ENCODE measurements at places on chromosomes 7 and 10.

DNA sequence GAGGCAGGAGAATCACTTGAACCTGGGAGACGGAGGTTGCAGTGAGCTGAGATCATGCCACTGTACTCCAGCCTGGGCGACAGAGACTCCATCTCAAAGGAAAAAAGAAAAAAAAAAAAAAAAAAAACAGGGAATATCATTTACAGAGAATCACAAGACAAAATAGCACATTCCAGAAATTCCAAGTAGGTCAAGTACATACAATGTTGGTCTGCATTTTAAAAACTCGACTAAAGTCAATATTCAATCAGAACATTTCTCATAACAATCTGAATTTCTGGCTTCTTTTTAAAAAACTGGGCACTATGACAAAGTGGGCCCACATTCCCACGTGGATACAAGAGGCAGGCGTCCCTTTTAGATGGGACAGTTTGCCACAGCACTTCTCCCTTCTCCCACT lies 12.8 kb downstream of the ZC3HAV1L start:
- DNase-seq = no peak

DNA sequence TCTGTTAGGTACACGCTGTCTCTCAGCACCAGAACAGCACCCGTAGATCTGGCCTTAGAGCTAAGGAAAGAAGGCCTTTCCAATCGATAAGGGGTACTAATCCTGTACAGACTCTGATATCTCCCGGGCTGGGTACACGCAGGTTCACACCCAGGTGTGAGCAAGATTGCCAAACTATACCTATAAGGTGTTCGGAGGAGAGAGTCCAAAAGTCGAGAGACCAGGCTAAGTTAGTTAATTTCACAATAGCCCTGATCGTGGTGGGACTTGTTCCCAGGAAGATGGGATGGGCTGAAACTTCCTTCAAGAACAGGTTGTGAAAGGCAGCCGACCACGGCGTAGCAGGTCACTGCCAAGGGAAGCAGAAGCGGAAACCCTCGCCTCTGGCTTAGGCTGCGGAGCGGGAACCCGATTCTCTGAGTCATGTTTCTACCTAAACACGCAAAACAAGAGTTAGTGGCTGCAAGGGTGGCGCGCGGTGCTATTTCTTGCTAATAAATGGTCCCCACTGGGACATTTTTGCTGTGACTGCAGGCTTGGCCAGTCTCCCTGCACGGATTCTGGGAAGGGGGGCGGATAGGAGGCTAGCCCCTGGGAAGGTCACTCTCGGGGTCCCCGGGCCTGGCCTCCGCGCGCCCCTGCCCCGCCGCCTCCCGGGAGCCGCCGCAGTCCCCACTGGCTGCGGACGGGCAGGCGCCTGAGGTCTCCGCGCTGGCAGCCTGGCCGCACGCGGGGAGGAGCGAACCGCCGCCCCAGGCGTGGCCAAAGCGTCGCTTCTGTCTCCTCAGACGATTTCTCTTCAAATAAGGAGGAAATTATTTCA lies 75.4 kb upstream of the PDSS1 start:
- DNase-seq = no peak

DNA sequence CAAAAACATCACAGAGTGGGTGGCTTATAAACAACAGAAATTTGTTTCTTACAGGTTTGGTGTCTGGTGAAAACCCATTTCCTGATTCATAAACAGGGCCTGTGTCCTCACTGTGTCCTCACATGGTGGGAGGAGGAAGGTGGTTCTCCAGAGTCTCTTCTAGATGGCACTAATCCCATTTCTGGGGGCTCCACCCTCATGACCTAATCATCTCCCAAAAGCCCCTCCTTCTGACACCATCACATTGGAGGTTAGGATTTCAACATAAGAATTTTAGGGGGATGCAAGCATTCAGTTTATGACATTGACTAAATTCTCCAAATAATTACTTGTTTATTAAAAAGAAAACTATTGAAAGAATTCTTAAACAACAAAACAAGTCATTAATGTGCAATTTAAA lies 116.0 kb downstream of the CHN2 start:
- DNase-seq = no peak

- no peak for DNase-seq
Observed at GRCh38 chr10:111430070-111430469, 353.2 kb downstream of the ADRA2A start.

GRCh38 chr10:11125004-11125403 lies 107.3 kb downstream of the CELF2 start:
- DNase-seq = no peak

DNA sequence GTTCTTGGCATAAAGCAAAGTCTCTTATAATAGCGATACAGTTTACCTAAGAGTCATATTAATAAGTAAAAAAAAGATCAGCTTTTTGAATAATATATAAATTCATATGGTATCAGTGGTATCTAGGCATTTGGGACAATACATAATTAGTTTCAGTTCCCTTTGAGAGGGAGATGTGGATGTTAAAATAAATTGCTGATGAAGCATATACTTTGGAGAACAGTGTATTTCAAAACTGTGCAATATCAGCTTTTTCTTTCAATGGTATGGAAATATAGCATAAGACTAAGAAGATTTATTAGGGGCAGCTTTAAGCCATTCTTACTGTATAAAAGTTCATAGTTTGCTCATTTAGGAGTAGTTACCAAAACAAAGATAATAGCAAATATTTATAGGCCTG lies 35.5 kb downstream of the MDFIC start:
- no peak for DNase-seq

DNA sequence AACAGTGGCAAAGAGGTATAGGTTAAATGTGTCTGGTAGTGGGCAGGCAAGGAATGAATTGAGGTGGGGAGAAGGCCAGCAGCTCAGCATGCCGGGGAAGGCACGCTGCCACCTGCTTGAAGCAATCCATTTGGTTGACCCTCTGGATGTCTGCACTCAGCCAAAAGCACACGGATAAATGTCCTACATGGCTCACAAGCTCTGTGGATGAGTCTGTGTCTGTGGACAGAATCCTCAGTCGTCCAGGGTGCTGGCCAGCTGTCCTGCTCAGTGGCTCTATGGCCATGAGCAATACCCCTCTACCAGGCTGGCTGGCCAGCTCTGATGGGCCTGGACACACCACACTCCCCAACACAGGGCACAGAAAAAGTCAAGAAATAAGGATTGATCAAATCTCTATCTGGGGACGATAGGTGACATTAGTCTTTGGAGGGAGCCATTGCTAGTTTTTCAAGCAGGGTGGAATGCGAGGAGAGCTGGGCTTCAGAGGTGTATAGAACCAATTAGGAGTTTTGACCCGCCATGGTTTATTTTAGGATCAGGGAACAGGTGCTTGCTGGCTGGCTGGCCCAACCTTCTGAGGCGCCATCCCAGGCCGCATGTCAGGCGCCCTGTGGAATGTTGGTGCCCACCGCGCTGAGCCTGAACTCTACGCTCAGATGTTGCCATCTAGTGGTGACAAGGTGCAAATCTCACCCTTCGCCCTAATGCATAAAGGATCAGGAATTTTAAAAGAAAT lies 493.4 kb downstream of the TNS3 start:
- no peak for DNase-seq

- DNase-seq = no peak
Observed at GRCh38 chr7:115678086-115678982, 352.2 kb downstream of the TFEC start.

DNA sequence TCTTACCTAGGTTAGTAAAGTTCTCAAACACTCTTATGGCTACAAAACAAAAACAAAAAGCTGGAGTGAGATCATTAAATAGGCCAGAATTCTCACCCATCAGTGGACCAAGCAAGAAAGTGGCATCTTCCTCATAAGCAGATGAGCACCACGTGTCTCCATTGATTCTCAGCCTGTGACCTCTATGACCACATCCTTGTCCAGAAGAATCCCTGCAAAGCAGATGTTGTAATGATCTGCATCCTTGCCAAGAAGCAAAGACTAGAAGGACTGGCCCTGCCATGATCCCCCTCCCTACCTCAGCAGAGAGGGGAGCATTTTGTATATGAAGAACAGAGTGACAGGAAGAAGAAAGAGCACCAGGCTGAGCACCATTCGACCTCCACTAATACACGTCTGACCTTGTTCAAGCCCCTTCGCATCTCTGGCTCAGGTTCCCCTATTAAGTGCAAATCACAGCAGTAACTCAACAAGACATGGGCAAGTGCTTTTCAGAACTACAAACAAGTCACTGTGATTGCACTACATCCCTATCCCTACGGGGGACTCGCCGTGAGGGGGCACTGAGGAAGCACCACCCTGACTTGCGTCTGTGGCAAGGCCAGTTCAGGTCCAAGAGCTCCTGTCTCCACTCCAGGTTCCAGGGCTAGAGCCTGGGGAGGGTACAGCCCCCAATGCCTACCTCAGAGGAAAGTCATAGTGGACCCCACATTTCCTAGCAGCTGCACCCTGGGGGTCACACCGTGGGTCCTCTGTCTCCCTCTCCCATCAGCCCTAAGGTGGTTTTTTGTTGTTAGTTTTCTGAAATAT lies 22.2 kb upstream of the RASSF4 start:
- DNase-seq = no peak

GRCh38 chr10:110410329-110411046 lies 87.2 kb upstream of the DUSP5 start:
- no peak for DNase-seq

DNA sequence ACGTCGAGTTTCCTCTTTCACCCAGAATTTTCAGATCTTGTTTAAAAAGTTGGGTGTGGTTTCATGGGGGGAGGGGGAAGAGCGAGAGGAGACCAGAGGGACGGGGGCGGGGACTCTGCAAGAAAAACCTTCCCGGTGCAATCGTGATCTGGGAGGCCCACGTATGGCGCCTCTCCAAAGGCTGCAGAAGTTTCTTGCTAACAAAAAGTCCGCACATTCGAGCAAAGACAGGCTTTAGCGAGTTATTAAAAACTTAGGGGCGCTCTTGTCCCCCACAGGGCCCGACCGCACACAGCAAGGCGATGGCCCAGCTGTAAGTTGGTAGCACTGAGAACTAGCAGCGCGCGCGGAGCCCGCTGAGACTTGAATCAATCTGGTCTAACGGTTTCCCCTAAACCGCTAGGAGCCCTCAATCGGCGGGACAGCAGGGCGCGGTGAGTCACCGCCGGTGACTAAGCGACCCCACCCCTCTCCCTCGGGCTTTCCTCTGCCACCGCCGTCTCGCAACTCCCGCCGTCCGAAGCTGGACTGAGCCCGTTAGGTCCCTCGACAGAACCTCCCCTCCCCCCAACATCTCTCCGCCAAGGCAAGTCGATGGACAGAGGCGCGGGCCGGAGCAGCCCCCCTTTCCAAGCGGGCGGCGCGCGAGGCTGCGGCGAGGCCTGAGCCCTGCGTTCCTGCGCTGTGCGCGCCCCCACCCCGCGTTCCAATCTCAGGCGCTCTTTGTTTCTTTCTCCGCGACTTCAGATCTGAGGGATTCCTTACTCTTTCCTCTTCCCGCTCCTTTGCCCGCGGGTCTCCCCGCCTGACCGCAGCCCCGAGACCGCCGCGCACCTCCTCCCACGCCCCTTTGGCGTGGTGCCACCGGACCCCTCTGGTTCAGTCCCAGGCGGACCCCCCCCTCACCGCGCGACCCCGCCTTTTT lies at the start of gene VIM:
TSS of gene VIM (plus strand) at position 151 of the 925 bp plus-strand sequence. CDS start 1,182 bp downstream, outside the sequence.
- DNase-seq = peak; percentile 95

DNA sequence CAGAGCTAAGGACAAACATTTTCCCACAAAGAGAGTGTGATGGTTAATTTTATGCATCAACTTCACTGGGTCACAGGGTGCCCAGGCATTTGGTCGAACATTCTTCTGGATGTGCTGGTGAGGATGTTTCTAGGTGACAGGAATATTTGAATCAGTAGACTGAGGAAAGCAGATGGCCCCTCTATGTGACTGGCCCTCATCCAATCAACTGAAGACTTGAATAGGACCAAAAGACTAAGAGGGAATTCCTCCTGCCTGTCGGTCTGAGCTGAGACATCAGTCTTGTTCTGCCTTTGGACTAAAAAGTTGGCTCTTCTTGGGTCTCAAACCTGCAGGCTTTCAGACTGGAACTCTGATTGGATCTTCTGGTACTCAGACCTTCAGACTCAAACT lies 44.4 kb downstream of the AFAP1L2 start:
- DNase-seq = no peak

DNA sequence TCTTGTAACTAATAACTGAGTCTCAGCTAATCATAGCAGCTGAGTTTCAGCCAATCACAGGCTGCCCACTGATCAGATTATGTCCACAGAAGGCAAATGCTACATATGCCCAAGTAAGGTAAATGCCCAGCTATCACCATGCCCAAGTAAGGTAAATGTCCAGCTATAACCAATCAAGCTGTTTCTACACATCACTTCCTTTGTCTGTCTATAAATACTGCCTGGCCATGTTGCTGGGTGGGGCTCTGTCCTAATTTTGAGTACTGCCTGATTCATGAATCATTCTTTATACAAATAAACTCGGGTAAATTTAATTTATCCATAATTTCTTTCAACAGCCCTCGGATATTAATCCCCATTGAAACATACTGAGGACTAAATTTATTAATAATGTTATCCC lies 312.4 kb downstream of the CACNA2D1 start:
- DNase-seq = no peak

DNA sequence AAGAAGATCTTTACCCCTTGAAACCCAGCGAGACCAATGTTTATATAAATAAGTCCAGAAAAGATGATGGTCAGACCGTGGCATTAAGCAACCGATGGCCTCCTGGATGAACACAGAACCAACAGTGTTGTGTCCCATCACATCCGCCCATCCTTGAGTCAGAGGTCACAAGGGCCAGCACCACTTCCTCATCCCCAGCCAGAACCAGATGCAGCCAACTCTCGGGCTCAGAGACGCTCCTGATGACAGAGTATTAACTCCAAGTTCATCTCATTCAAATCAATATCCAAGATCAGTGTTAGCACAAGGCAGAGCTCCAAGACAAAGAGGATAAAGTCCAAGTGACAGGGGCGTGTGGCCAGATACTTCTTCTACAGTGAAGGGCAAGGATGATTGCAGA lies 63.5 kb downstream of the FAM53B start:
- no peak for DNase-seq

- DNase-seq = no peak
Observed at GRCh38 chr10:51087114-51087513, 12.8 kb downstream of the PRKG1 start.

- DNase-seq = no peak
Observed at GRCh38 chr10:46002916-46003693, 27.3 kb downstream of the NCOA4 start.

DNA sequence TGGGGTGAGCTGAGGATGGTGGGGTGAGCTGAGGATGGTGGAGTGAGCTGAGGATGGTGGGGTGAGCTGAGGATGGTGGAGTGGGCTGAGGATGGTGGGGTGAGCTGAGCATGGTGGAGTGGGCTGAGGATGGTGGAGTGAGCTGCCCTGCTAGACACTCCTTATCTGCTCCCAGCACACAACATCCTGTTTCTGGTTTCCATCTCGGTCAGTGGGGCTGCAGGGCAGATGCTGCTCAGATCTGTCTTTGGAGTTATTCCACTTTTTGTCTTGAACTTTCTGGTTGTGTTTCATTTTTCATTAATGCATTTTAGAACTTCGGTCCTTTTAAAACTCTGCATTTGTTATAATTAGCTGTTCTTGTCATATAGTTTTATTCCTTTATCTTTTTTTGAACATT lies 67.9 kb upstream of the ANTXRL start:
- DNase-seq = no peak

DNA sequence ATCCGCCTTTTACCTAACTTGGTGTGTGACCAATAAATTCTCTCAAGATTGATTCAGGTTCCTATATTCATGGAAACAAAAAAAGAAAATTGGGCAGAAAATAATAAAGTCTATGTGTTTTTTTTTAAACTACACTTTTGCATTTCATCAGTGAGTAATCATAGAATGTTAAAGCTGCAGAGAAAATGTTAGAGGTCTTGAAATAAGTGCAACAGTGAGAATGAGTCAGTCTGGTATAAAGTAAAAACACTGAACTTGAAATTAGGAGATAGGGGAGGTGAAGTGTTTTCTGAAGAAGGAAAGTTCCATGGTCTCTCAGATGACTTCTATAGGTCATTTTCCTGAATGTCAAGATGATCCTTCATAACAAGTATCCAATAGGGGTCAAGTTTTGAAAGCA lies 202.6 kb upstream of the NRP1 start:
- no peak for DNase-seq
